Fibroblast of skin of abdomen (primary cell): ENCODE measurements at places on chromosomes 5 and 9.

GRCh38 chr9:90074316-90074962 is 469.6 kb downstream of the GADD45G start:
- no peak for DNase-seq

- no peak for DNase-seq
Observed at GRCh38 chr5:156991714-156992113, 28.7 kb upstream of the TIMD4 start.

GRCh38 chr5:120382833-120383232 is 81.3 kb upstream of the PRR16 start:
- DNase-seq: no peak

DNA sequence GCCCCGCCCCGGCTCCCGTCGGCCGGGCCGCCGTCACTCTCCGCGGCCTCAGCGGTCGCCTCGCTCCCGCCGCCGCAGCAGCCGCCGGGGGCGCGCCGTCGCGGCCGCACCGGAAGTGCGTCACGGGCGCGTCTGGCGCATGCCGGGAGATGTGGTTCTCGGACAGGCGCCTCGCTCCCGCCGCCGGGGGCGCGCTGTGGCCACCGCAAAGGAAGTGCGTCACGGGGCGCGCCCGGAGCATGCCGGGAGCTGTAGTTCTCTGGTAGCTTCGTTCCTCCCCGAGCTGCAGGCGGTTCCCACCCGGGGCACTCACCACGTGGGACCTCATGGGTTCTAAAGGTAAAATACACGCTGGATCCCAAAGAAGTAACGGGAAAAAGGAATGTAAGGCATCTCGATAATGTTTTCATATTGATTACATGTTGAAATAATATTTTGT is at the start of gene UBAC1:
Gene UBAC1 (minus strand): TSS at position 97 of the 439 bp plus-strand sequence. CDS start 211 bp downstream, outside the sequence.
- DNase-seq: peak; percentile 95

- peak; percentile 98 for DNase-seq
Observed at GRCh38 chr5:98631311-98632054, 142.0 kb upstream of the RGMB start.

GRCh38 chr5:130064484-130064883 is 160.2 kb downstream of the CHSY3 start:
- DNase-seq: no peak

DNA sequence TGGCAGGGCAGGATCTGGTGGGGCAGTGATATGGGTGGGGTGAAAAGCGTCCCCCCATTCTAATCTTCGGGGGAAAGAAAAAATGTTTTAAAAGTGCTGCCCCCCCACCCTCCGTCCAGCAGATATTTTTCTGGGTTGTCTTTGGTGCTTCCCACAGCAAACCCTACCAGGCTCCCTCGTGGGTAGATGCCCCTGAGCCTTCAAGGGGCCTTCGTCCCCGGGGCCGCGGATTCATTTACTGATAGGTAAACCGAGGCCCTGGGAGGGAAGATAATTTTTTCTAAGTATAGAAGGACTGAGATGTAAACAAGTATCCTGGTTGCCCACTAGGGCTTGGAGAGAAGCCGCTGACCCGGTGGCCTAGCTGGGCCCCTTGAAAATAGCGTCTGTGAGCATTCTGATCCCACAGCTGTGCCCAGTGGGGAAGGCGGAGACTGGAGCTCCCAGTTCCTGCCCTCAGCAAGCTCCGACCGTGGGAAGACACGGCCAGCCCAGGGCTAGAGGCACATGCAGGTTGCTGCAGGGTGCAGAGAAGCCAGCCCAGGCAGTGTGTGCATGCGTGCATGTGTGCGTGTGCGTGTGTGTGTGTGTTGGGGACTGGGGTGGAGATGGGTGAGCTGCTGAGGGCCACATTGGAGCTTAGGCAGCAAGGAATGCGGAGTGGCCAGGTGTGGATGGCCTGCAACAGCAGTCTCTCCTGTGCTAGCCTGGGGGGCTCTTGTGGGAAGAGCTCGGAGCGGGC is 6.0 kb upstream of the RXRA start:
- peak; percentile 43 for DNase-seq

DNA sequence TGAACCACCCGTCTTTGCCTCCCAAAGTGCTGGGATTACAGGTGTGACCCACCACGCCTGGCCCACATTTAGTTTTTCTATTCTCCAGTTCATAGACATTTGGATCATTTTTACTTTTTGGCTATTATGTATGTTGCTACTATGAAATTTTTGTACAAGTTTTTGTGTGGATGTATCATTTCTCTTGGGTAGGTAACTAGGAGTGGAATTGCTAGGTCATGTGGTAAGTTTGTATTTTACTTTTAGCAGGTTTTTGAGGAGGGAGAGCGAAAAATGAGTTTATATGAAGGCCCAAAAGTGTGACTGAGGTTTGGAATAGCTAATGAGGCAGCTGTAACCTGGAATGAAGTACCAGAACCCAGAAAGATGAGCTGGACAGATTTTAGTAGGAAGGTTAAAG is 35.2 kb downstream of the ARHGAP26 start:
- DNase-seq: no peak

DNA sequence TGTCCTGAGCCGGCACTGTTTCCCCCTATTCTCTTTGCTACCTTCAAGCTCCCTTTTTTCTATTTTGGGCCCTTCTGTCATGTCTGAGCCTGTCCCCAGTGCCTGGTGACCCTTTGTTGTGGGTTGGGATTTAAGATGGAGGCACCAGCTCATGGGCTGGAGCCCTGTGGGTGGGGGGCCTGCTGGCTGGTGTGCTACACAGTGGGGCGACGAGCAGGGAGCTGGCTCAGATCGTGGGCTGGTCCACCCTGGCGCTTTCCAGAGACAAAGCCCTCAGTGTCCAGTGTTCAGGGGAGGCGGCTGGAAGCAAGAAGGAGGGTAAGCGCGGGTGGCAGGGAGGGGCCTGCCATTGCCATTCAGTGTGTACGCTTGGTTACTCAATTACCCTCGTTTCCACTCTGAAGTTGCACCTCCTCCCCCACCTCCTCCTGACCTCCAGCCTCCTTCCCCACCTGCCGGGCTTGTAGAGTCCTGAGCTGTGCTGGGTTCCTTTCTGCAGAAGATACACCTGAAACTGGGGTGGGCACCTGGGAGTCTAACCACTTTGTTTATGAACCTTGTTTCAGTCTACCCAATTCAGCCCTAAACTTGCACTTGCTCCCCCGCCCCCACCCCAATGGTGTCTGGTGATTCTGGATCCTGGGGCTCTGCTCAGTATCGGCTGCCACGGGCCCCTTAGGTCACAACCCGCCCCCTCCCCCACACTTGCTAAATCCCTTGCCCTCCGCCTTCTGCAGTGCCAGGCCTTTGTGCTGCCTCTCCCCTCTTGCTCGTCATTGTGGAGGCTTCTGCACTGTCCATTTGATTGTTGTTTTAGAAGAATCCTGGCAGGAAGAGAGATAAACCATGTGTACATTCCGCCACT is 49.9 kb downstream of the MVB12B start:
- DNase-seq: no peak

DNA sequence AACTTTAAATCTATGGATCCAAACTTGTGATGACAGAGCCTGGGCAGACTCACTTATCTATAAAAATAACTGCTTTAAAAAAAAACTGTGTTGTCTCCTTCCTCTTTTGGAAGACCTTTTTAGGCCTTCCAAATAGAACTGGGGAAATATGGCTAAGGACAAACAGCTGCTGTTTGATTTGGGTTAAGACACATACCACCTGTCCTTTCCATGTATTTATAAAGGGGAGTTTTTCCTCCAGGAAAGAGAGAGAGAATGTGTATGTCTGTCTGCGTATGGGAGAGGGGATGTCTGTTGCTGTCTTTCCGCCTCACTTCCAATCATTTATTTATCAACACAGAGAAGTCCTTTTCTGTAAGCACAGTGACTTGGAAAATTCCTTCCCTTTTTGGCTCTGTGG is 2.8 kb downstream of the ARHGEF37 start:
- DNase-seq: no peak

DNA sequence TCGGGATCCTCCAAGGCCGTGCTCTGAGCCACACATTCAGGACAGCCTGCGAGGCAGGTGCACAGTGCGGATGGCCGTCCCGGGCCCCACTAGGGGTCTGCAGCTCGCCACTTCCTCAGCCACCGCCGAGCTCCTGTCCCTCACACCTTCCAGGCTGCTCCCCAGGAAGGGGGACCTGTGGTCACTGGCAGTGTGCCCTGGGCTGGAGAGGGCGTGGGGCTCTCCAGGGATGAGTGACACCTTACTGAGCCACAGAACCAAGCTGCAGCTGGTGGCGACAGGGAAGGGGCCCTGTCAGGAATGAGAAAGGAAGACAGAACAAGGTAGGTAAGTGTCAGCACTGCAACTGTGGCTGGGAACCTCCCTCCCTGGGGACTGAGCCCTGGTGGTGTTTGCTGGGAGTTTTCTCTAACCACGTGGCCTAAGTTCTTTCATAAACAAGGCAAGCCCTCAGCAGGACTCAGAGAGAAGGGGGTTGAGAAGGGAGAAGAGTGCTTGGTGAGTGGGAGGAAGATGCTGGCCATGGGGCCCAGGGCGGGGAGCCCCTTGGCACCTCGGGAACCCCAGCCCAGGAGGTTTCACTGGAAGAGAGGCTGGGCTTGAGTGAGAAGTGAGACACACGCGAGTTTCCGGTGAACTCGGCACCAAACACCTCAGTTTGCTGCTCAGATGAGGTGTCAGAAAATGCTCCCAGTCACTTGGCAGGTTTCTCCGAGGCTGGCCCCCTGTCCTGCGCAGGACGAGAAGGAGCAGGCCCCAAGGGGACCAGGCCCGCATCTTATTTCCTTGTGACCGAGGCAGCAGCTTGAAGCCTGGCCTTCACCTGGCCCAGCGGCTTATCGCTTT is 5.2 kb downstream of the IL13 start:
- DNase-seq: no peak

GRCh38 chr9:27367921-27368315 is 71.0 kb upstream of the EQTN start:
- no peak for DNase-seq

DNA sequence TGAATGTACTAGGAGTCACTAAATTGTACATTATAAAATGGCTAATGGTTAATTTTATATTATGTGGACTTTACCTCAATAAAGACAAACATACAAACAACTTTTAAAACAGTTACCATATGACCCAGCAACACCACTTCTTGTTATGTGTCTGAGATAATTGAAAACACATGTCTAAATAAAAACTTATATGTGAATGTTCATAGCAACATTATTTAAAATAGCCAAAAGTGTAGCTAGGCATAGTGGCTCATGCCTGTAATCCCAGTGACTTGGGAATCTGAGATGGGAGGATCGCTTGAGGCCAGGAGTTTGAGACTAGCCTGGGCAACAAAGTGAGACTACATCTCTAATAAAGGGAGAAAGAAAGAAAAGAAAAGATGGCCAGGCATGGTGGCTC is 22.9 kb downstream of the SLC35A4 start:
- DNase-seq: no peak

DNA sequence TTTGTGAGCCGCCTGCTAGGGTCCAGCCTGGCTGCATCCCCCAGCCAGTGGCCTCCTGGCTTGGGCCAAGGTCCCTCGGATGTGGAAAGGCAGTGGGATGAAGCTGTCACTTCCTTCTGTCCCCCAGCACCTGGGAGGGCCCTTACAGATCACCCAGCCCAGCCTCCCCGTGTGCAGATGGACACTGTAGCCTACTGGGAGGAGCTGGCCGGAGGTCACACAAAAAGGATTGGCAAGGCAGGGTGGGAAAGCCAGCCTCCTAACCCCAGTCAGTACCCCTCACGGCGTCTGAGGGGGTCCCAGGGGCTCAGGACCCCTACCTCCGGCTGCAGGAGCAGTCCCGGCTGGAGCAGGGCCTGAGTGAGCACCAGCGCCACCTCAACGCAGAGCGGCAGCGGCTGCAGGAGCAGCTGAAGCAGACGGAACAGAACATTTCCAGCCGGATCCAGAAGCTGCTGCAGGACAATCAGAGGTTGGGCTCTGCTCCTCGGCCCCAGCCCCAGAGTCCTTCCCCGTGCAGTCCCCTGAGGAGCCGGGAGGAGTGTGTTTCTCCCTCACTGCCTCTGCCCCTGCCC is 28.3 kb downstream of the LRSAM1 start:
- DNase-seq: no peak

DNA sequence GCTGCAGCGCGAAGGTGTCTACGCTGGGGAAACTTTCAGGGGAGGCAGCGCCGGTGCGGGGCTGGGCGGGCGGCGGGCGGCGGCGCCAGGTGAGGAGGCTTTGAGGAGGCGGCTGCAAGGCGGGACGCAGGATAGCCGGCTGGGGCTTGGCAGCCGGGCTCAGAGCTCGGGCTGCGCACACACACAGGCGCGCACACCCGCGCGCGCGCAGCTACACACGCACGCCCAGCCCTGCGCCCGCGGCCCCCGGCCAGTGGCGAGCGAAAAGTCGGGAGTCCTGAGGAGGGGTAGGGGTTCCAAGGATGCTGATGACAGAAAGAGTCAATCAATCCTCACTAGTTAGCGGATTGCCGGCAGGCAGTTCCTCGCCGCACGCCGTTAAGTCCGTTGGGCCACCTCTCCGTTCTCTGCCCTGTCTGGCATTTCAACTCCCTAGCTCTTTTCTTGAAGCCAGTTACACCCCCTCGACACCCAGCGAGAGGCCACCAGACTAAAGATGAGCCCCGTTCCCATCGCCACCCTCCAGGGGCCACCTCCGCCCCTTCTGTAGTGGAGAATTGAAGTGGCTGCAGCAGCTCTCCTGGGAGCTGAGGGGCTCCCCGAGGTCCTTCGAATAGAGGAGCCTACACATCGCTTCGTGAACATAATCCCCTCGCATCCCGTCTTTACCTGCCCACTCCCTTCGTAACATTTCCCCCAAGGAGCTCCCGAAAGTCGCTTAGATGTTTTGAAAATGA is 1640.3 kb upstream of the C9orf72 start:
- DNase-seq: no peak

DNA sequence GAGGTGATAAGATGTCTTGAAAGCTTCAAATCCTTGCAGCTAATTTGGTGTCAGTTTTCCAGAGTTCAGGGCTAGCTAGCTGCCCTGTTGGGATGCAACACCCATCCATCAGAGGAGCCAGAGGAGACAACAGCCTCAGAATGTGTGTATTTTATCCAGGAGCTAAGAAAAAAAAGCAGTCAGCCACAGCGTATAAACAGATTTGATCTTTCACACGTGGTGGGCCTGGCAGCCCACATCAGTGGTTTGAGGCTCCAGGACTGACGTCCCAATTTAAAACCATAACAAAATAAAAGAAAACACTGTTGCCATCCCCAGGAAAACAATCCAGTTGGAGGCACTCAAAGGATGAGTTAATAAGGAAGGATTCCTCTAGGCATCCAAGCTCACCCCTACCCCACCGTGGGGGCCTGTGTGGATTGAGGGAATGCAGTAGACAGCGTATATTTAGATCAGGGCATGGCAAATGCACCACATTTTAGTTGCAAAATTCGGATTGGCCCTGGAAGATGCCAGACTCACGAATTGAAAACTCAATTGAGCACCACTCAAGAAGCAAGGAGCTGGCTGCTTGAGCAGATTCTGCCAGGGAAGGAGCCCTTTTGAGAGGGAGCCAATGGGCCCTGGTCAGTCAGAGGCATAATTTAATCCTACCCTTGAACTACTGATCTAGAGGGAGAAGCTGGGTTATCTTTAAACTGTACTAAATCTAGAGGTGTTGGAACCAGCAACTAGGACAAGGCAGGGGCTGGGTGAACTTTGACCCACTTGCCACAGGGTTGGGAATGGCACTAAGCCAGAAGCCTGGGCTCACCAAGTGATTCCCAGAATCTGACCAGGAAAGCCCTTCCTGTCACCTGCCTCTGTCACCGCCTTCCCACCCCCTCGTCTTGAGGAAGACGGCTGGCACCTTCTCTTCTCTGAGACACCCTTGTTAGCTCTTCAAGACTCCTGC is 17.5 kb downstream of the ADRA1B start:
- DNase-seq: peak; percentile 16

- DNase-seq: peak; percentile 54
Observed at GRCh38 chr9:5438301-5439162, 807 bp upstream of the PLGRKT start.
